ENCODE measurements at places on chromosomes 6 and 20.

- DNase-seq: no peak
Measured at GRCh38 chr6:13992417-13993055, 67.8 kb downstream of the RNF182 start.

- DNase-seq: no peak
Measured at GRCh38 chr6:36888654-36889481, 3.1 kb downstream of the C6orf89 start.

- DNase-seq: no peak
Measured at GRCh38 chr6:41642960-41643898, 5.0 kb downstream of the MDFI start.

DNA sequence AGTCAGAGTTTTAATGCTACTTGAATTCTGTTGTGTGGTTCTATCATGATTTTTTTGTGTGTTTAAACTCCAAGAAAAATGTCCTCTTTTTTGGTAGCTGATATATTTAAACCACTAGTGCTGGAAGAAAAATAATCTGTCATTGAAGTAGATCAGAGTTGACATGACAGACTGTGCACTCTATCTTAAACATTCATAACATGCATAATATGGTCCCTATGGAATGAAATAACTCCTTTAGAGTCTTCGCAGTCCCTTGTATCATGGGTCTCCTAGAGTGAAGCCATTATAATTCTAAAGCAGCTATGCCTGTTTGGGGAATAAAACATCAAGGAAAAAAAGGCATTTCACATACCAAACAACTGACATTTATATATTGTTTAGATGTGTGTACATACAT, 282.7 kb upstream of the CITED2 start:
- DNase-seq: no peak

- DNase-seq: no peak
Measured at GRCh38 chr6:153160221-153160620, 29.1 kb upstream of the RGS17 start.

DNA sequence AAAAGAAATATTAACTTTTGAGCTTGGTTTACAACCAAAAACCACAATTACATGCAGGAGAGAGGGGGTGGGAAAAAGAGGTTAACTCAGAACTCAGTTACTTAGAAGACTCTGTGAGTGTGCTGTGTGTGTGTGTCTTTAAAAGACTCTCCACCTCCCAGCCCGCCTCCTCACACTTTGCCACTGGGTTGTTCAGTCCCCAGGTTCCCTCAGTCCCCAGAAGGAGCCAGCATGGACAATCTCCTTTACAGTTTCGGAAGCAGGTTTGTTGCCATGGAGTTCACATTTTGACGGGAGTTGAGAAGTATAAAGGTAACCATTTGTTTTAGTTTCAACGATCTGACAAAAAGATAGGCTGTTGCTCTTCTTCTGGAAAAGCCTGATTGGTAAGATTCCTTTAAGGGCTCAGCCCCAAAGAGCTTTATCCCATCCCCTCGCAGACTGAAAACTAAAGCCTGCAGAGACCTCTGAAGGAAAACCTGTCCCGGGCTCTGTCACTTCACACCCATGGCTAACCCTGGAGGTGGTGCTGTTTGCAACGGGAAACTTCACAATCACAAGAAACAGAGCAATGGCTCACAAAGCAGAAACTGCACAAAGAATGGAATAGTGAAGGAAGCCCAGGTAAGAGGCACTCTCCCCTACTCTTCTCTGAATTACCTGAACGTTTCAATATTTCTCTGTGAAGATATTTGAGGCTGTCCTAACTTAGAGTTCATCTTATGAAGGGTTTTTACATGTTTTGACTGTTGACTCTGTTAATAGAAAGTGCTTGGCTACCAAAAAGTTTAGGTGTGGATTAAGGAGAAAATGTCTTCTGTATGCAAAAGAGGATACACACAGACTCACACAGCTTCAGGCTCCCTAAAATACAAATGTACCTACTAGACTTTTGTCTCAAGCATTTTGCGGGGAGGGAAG, at the start of gene SPTLC3:
Gene SPTLC3, plus strand, starts transcription at position 212 of the 921 bp plus-strand sequence. Its CDS starts 296 bp downstream, at position 508.
- no peak for DNase-seq

- no peak for DNase-seq
Measured at GRCh38 chr6:107546691-107547450, 57.0 kb downstream of the SOBP start.

GRCh38 chr6:34131326-34132290, 14.3 kb downstream of the GRM4 start:
- no peak for DNase-seq

GRCh38 chr6:33433544-33434191, 13.8 kb downstream of the SYNGAP1 start:
- DNase-seq: no peak

DNA sequence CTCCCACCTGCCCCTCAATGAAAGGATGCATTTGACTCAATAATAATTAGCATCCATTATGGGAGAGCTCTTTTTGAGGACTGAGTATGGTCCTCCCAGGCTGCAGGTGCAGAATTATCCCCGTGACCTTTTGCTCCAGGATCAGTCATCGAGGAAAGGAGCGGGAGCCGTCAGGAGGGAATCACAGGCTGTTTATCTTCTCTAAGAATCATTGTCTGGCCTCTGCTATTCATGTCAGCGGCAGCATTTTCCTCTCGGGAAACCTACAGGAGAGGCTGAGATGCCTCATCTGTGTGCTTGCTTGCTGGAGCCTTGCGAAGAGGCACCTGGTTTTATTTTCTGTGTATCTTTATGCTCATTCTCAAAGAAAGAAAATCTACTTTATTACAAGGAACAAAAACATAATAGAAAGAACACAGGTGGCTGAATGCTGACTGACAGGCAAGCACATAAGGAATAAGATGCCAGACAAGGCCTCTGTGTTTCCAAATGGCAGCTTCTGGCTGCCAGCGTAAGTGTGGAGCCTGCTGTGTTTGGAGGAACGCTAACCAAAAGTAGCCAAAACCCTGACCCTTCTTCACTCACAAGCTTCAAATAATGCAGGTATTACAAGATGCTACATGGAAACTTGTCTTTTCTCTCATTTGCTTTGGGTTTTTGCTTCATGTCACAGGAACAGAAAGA, 539.1 kb upstream of the MARCKS start:
- no peak for DNase-seq

- no peak for DNase-seq
Measured at GRCh38 chr6:151784441-151785214, 22.9 kb upstream of the ESR1 start.

- no peak for DNase-seq
Measured at GRCh38 chr6:143859891-143860660, 4.2 kb upstream of the ZC2HC1B start.

DNA sequence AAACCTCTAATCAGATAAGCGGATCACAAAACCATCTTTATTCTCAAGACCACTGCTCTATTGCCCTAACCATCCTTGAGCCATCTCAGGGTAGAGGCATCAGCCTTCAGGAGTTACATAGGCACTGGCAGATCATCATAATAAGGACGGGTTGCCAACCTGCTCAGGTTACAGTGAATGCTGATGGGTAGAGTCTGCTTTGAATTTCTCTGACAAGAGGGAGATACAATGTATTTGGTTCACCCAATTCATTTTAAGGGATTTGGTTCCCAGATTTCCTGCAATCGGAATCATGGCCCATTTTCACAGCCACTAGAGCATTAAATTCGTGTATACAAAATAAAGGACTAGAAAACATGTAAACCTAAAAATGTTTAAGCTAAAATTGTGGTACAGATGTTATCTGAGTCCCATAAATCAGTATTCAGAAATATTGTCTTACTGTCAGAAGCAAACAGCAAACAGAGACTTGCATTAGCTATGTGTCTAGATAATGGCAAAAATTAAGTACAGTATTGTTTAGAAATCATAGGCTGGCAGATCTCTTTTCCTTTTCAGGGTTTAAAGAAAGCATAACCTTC, 41.9 kb upstream of the TMEM170B start:
- DNase-seq: no peak

- DNase-seq: no peak
Measured at GRCh38 chr20:46523696-46524328, 10.5 kb upstream of the ZNF334 start.

- no peak for DNase-seq
Measured at GRCh38 chr6:145891565-145891964, 72.6 kb downstream of the SHPRH start.

DNA sequence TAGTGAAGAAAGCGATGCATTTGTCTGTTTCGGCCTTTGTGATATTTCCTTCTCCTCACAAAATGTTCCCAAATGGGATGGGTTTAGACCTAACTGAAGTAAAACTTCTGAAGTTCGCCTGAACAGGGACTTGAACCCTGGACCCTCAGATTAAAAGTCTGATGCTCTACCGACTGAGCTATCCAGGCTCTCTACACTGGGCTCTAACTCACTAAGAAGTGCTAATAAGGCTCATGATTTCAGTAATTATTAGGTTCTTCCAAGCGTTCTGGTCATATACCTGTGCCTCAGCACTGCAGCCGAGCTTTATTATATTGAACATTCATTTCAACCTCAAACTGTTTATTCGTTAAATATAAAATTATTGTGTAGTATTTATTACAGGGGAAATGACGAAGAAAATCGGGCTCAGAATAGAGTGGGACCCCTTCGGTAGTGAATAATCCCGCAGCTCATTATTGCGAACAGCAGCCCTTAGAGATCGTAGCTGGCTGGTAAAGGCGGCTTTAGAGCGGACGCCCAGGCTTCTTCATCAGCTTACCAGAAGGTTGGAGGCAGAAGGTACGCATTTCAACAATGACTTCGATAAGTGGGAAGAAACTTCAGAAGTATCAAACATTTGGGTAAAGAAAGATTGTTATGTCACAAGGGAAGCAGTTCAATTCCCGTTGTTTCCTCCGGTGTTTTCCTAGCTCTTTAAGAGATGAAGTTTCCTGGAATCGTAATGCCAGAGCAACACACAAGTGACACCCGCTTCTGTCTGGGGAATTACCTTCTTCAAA, 119.0 kb upstream of the ZNF184 start:
- DNase-seq: no peak

- DNase-seq: no peak
Measured at GRCh38 chr6:27135087-27135657, 112.3 kb upstream of the PRSS16 start.

- DNase-seq: no peak
Measured at GRCh38 chr6:139894271-139894670, 519.8 kb upstream of the CITED2 start.

DNA sequence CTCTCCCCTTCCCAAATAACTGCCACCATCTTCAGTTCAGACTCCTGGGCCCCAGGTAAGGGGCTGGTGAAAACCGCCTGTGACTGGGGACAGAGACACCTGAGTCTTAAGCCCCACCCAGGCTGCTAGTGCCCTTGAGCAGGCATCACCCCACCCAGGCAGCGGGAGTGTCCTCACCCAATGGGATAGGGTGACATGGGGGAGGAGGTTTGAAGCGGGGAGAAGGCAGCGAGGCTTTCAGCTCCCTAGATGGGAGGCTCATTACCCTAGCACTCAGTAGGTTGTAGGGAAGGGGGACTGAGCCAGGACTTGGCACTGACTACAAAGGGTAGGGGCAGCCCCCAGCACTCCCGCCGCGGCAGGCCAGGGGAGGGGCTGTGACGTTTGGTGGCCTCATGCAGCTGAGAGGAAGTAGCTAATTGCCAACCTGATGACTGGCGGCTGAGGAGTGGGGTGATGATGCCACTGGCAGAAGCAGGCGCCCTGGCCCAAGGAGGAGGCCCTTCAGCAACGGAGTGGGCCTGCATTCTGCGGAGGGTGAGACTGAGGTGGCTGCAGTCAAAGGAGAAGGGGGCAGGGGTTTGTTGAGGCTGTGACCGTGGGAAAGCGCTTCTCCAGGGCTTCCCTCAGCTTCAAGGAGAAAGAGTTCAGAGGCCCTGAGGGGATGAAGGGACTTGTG, 126.9 kb downstream of the MRPL14 start:
- DNase-seq: no peak

DNA sequence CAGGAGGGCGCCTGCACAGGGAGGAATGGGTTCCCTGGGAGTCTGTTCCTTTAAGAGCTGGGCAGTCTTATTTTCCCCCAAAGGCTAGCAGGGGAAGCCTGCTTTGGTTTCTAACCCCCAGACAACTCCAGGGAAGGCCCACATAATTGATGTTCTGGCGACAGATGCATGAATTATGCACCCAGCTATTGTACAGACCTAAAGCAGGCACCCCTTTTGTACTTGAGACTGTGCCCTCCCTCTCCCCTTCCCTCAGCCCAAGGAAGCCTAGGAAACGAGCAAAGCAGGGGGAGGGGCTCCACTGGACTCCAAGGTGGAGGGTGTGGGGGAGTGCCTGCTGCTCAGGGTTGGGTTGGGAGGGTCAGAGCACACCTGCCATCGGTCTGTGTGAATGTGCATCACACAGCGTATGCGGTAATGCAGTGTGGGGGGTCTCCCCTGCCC, 102.1 kb downstream of the KCNB1 start:
- no peak for DNase-seq

- DNase-seq: no peak
Measured at GRCh38 chr6:44119704-44120262, 7.5 kb downstream of the MRPL14 start.

DNA sequence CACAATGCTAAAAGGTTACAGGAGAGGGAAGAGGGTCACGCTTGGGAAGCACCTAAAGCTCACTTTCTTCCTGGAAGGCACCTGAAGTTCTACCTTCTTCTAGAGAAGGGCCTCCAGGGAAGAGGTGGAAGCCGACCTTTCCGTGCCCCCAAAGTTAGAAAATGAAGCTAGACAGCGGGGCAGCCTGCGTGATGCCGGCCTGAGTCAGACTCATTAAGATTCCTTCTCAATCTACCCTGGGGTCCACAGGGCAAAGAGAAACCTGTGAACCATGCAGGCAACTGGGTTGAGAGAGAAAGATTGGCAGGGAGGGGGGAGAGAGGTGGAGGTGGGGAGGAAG, 54.8 kb upstream of the CCDC167 start:
- DNase-seq: no peak

GRCh38 chr20:35899064-35899463, 55.2 kb downstream of the SCAND1 start:
- DNase-seq: no peak

DNA sequence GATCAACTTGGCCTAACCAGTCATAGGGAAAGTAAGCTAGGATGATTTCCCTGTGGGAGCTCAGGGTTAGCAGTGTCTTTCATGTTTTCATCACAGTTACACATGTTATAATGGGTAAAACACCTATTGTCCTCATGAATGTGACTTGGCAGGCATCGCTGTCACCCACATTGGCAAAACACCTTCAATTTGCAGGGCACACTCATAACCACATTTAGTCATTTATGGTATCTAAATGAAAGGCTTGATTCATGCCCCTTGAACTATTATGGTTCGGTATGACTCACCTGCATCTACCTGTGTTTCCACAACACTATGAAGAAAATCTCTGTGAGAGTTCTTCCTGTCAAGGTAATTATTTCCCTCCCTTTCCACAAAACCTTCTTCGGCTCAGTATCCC, 49.2 kb downstream of the FRK start:
- DNase-seq: no peak

- no peak for DNase-seq
Measured at GRCh38 chr6:33977606-33978411, 168.1 kb downstream of the GRM4 start.

GRCh38 chr6:113881478-113881980, 24.4 kb downstream of the MARCKS start:
- DNase-seq: no peak
